Body of pancreas (tissue), 4 donors: ENCODE measurements at places on chromosomes 5 and 9.
A peak's percentile ranks its signal among the peaks of the same experiment; 100 is the strongest.

DNA sequence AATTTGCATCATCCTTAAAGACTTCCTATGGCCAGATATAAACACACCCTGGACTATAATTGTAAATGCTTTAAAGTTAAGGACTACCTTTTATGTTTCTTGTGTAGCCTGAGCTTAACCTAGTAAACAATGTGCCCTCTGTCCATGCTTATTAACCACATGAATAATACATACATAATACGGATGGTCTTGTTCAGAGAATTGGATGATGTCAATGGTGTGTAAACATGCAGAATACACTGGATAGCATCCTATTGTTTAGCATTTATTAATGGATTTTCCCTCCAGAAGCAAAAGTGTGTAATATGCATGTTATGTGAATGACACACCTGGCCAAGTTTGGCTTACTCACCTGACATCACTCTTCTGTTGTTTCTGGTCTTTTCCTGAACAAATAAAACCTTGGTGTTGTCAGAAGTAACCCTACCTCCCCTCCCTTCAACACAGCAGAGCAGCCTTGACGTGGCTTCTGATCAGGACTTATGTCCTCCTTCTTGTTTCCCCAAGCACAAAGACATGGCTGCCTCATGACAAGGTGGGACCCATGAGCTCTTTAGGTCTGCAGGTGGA is 517.9 kb downstream of the MTRR start:
- no peak for DNase-seq

DNA sequence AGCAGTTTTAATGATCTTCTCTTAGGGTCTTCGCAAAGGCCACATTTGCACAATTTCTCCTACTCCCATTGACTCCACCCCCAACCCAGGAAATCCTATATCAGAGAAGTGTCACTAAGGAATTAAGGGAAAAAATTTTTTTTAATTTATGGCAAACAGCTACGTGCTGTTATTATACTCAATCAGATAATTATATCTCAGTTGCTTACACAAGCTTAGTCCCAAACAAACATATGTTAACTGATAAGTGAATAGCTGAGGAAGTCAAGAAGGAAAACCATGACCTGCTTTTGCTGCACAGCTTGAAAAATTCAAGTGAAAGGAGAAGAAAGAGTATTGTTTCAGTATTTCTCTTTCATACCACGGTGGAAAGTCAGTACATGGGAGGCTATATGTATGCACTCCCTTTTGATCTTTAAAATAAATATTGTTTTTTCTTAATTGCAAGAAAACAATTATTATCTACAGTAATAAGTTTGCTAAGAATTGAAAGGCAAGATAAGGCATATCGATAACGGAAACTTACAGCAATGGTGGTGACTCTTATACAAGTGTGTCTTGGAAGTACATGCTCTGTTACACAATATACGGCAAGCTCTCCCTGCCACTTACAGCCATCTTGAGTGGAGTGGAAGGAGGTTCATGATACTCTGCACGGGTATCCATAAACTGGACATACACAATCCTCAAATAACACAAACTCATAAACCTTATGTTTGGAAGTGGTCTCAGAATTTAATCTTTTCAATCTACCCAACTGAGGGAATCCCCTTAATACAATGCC is 167.9 kb upstream of the FREM1 start:
- DNase-seq, result no peak

DNA sequence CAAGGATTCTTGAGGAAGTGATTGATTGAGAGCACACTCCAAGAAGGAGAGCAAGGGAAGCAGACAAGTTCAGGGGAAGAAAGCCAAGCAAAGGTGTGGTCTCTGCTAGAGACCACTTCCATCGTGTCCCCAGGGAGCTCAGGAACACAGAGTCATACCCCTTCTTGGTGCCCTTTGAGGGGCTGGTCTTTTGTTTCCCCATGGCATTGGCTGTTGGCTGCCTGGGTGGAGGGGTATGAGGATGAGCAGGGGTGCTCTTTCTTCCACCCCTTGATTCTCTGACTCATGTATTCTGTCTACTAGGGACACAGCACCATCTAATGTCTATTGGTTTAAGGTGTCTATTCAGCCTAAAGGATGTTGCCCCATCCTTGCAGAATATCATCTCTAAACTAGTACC is 11.5 kb upstream of the SPOCK1 start:
- DNase-seq, result no peak

DNA sequence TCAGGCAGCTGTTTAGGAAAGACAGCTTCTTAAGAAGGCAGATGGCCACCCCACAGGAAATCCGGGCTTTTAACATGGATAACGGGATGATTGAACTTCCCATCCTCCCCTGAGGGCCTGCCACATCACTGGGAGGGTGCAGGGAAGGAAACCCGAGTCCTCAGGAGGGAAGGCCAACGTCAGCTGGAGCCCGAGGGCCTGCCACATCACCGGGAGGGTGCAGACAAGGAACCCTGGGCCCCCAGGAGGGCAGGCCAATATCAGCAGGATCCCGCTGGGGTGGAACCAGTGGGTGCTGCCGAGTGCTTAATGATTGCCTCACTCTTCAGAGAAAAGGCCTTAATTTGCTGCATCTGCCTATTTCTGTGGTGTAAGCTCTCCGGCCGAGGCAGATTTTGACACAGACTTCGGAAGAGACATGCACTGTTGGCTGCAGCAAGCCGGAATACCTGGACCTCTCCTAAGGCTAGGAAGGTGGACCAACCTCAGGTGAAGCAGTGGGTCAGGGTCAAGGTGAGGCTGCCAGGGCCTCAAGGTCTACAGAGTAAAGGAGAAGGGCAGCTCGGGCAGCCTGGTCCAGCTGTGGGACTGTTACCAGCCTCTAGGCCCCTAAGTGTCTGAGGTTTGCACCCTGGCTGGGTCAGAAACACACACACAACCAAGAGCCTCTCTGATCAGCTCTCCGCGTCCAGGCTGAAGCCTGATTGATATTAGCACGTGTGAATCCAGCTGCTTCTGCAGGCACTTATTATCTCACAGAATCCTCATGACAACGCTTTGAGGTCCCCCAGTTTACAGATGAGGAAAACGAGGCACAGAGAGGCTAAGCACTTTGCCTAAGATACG is 14.8 kb upstream of the COL5A1 start:
- peak; percentile 3 for DNase-seq

GRCh38 chr5:158770506-158770905 is 329.2 kb downstream of the EBF1 start:
- DNase-seq, result no peak

DNA sequence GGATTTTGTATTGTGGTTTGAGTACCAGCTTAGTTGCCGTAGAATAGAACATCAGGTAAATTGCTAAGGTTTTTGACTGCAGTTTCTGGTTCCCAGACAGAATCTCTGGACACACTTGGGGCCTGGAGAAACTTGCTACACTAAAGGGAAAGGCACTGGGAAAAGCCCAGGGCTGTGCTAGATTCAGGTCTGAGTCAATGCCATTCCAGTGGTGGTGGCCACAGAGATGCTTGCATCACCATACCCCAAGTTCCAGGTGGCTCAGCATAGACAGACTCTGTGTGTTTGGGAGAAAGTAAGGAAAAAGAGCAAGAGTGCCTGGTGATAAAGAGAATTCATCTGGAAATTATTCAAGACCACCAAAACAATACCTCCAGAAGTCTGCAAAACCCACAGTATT is 120.6 kb downstream of the HMHB1 start:
- DNase-seq, result no peak

- no peak for DNase-seq
Observed at GRCh38 chr5:155906046-155906445, 420.9 kb upstream of the SGCD start.

DNA sequence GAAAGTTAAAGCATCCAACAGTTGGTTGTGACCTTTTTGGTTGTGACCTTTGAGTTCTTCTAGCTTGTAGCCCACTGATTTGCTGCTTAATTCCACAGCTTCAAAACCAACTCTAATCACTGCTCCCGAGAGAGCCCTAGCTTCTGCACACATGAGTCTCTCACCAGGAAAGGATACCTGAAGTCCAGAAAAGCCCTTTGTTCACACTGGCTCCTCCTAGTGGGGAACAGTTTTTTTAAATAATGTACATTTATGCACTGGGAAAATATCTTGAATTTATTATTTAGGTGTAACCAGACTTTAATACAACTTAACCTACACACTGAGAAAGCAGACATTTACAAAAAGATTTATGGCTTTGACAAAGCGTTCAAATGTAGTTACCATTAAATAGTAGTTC is 120.2 kb upstream of the CCDC152 start:
- DNase-seq, result no peak

- DNase-seq, result no peak
Observed at GRCh38 chr5:124996023-124996763, 249.8 kb upstream of the ZNF608 start.

DNA sequence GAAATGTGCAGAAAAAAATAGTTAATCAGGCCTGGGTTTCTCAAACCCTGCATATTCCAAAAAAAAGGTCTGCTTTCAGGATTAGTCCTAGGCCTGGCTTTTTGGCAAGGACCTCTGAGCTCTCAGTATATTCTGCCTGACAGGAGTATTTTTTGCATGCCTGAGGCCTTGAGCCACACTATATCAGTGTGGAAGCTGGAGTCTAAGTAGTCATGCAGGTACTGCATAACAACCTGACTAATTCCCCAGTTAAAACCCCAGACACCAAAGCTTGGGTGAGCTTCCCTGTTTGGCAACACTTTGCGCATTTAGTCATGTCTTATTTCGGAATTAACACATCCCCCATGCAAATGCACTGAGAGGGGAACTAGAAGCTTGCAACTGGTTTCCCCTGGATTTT is 359.5 kb downstream of the CETN3 start:
- DNase-seq, result no peak

DNA sequence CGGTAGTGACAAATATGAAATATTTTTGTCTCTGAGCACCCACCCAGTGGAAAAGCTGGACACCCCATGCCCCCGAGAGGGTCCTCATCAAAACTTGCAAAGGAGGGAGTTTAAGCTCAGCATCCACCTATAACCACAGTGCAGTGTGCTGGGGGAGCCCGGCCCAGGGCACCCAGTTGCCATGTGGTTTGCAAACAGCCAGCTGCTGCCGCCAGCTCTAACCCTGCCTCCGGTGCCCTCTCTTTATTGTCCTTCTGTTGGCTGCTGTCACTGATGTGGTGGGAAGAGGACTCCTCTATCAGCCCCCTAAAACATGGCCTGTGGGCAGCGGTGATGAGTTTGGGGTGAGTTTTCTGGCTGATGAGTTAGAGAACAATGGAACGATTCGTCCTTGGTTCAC is 160.9 kb upstream of the MVB12B start:
- no peak for DNase-seq

DNA sequence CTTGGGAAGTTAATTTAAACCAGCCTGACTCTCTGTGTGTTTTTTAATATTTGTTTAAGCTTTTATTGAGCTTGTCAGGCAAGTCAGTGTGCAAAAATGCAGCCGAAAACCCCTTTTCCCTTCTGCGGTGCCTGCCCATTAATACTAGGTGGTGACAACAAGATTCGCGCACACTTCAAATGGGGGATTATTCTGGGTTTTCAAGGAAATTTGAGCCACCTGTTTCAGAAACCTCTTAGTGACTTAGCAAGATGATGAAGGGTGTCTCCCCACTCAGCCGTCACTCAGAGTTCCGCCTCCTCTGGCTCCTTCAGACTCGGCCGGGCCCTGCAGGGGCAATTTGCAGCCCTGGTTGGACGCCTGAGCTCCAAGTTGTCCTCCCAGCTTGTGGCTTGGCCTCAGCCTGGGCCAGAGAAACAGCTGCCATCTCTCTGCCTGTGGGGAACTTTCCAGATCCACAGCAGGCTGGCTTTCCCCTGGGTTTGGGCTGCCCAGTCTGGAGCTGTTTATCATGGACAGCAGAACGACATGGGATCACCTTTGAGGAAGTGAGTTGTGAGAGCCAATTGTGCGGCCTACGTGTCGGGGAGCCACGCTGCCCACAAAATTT is 75.9 kb downstream of the SPRY4 start:
- no peak for DNase-seq

DNA sequence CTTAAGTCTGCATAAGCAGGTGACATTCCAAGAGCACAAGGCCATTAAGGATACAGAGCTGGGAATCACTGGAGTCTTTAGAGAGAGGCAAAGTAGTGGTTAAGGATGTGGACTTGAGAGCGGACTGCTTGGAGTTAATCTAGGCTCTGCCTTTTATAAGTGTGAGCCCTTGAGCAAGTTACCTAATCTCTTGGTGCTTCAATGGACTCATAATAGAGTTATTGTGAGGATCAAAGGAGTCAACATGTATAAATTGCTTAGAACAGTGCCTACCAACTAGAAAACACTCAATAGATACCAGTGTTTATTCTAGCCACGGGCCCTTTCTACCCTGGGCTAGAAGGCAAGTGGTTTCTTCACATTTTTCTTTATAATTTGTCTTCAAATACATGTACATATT is 819.4 kb downstream of the NR2F1-AS1 start:
- no peak for DNase-seq
